CD4-positive, alpha-beta T cell treated with Interleukin-4 for 4 hours (primary cell): ENCODE measurements at places on chromosomes 3 and 15.

- DNase-seq, result no peak
Measured at GRCh38 chr3:10917176-10917575, 75.4 kb upstream of the SLC6A1 start.

DNA sequence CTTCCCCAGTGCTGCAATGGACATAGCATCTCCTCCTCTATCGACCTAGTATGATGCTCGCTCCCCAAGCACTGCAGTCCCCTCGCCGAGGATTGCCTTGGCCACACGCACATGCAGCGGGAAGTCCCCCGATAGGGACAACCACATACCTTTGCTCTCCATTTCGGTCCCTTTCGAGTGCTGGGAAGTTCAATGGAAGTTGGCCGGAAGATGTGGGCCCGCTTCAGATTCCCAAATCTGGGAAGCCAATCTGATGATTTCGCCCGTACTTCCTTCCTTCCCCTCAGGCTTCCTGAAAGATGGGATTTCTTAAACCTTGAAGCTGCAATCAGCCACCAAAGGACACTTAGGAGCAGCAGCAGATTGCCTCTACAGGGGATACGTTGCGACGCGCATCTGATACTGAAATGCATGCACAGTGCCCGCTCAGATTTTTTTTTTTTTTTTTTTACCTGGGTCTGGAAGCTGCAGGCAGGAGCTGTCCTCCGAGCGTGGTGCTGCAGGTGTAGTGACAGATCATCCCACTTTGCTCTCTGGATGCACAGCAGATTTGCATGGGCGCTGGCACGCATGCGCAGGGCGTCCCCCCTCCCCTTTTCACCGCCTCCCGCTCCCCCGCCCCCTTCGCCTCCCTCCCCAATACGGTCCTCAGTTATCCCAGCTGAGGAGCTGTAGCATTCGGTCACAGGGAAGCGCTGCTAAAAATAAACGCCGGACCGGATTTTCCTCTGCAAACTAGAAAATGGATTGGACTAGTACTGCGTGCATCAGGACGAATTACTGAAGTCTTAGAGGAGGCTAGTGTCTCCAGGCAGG is at the start of gene FGF12:
TSS of gene FGF12 (minus strand) at position 510 of the 816 bp plus-strand sequence.
- DNase-seq, result no peak

GRCh38 chr3:59265566-59265965 is 215.7 kb upstream of the CFAP20DC start:
- no peak for DNase-seq

DNA sequence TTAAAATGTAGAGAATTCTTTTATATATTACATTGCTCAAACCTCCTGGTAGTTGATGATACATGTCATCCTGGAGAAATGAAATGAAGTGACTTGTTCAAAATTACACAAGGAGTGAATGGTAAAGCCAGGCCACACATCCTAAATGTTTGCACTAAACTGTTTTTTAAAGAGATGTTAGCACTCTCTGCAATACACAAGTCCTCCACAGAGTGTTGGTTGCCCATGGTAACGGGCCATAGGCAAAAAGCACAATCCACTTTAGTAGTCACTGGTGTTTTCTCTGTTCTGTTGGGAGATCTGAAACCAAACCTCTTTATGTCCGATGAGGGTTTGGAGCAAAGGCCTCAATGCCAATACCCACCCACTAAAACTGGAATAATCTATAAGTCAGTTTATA is 907.4 kb downstream of the NTRK3 start:
- no peak for DNase-seq

- no peak for DNase-seq
Measured at GRCh38 chr3:171643681-171644080, 166.6 kb downstream of the PLD1 start.

DNA sequence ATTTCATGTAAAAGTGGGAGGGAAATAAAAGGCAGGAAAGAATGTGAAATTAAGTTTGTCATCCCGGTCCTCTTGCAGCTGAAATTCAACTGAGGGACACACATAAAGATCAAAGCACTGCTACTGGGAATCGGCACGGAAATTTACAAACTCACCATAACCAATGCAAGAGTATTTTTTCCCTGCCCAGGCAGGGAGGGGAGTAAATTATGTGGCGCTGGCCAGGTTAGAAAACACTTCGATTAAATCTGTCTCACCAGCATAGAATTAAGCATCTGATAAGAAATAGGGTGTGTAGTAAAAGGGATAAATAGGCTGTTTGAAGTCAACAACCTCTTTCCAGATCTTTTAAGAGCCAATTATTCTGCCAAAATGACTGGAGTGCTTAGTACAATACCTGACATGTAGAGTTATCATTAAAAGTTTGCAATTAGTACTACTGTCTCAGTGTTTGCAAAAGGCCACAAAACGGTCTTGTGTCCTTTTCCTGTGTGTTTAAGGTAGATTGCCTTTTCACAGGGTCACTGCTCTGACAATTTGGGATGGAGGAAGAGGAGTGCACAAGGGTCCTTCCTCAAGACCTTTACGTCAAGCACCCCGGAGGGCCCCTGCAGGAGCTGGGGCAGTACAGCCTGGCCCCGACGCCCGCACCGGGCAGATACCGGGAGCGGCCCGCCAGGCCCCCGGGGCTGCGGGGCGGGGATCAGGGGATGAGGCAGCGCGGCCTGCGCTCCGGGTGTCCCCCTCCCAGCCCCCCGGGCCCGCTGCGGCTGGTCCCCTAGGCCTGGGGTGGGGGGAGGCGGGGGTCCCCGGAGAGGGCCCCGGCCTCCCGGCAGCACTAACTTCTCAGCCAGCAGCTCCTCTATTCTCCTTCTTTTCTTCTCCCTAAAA is 651 bp downstream of the UBA3 start:
- DNase-seq, result no peak

- no peak for DNase-seq
Measured at GRCh38 chr3:155890671-155891190, 20.3 kb downstream of the GMPS start.

- peak; percentile 23 for DNase-seq
Measured at GRCh38 chr3:42613462-42613861, 13.0 kb downstream of the NKTR start.
